SHP77 (cell line): ENCODE measurements at places on chromosomes 7 and 10.

- DNase-seq: no peak
Measured at GRCh38 chr10:24824124-24824523, 100.4 kb upstream of the ARHGAP21 start.

GRCh38 chr7:53542157-53542556 lies 506.7 kb downstream of the POM121L12 start:
- no peak for DNase-seq

DNA sequence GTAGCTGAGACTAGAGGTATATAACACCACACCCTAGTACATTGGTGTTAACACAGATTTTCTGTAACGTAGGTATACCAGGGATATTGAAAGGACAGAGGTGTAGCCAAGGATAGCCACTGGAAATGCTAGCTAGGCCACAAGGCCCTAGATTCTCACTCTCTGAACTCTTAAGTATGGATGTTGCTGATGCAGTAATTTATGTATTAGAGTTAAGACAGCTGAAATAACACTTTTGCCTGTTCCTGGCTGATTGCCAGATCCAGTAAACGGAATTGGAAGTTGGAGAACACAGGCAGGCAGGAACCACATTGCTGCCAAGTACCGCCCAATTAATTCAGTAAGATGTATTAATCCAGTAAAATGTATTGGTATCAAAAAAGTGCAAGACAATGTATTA lies 1.8 kb downstream of the CALU start:
- no peak for DNase-seq

DNA sequence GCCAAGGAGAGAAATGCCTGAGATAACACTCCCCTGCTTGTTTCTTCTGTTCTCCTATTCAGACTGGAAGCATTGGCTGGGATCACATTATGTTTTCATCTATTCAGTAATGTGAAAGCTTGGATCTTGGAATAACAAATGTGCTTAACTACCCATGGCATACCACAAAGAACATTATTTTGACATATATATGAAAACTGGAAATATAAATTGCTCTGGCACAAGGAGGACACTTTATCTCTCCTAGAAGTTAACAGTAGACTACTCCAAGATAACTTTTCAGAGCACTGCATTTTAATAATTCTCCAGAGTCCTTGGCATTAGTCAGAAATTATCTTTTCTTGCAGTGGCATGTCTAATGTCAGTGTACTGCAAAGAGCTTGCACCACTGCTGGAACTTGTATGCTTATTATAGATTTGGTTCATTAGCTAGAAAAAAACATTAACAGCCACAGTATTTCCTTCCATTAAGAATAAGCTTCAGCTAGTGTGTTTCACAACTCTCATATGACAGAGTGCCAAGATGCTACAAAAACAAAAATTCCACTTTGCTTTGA lies 169.3 kb upstream of the LRRN3 start:
- no peak for DNase-seq

GRCh38 chr7:108810756-108811385 lies 241.2 kb downstream of the DNAJB9 start:
- DNase-seq: no peak

GRCh38 chr10:53638006-53638405 lies 865.4 kb upstream of the MBL2 start:
- no peak for DNase-seq

DNA sequence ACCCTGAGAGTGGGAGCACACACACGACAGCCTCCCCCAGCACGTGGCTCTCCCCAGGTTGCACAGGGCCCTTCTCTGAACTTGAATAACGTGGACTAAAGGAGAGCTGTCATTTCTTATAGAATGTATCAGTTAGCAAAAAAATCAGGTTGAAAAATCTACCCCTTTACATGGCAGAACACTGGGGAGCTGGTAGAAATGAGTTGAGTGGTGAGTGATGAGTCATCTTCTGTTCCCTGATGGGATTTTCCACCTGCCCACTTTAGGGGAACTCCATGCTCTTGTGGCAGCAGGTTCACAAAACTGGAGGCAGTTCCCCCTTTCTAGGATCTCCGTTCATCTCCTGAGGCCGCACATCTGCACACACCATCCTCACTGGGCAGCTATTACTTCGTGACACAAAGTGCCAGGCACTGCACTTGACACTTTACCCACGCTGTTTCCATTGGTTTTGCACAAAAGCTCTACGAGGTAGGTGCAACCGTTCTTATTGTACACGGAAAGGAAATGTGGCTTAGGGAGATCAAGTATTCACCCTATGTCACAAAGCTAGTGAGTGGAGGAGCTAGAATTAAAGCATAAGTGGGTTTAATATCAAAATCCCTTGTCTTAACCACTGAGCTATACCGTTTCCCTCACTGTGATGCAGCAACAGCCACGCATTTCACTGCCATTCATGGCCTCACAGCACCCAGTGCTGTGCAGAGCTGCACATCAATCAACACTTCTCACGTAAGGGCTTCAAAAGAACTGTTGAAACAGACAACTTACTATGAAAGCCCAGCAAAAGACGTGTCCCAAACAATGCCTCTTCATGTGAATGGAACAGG lies 80.2 kb downstream of the RNF216 start:
- DNase-seq: no peak

DNA sequence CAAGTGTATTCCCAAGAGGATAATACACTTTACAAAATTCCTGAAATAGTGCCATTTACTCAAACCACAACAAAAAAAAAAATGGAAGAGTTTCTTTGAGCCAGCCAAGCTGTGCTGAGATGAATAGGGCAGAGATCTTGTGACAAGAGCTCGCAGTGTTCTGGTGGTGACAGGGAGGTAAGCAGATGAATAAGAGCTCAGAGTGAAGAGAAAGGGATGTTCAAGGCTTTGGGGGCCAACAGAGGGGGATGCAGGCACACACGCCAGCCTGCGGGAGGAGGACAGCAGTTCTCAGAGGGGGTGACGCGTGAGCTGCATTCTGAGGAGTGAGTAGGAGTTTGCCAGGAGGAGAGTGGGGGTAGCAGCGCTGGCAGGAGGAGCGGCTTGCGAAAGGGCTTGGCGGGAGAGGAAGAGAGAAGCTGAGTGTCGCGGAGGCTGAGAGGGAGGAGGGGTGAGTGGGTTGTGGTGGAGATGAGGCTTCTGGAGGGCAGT lies 194.4 kb upstream of the IMMP2L start:
- DNase-seq: no peak

- DNase-seq: no peak
Measured at GRCh38 chr7:121126801-121127534, 138.5 kb downstream of the CPED1 start.

GRCh38 chr7:101104799-101105198 lies 19.5 kb downstream of the TRIM56 start:
- no peak for DNase-seq

DNA sequence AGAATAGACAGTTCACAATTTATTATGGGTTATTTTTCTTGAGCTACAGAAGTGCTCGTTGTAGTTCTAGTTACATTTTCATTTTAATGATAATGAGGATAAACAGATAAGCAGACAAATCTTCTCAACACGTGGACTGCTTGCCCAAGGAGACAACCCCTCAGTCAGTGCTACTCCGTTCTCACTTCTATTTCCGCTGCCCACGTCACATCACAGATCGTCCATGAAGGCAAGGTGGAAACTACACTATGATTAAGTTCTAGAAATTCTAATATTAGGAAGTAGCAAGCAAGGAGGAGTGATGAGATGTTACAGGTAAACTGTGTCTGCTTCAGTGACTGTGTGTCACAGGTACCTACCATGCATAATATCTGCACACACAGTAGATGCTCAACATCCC lies 210.5 kb downstream of the CHCHD3 start:
- no peak for DNase-seq

DNA sequence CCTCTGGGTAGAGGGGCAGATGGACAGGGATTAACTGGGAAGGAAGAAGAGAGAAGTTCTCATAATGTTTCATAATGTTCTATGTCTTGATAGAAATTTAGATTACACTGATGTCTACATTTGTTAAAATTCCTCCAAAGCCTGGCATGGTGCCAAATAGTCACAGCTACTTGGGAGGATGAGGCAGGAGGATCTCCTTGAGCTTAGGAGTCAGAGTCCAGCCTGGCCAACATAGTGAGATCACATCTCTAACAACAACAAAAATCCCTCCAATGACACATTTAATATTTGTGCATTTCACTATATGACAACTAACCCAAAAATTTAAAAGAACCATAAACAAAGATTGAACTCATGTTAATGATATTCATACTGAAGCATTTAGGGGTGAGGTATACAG lies 33.0 kb upstream of the PPP1R3C start:
- DNase-seq: no peak

GRCh38 chr10:122075171-122075570 lies 86.2 kb downstream of the TACC2 start:
- no peak for DNase-seq

- no peak for DNase-seq
Measured at GRCh38 chr7:19111474-19112273, 5.8 kb downstream of the TWIST1 start.

- DNase-seq: no peak
Measured at GRCh38 chr7:94301024-94301586, 93.6 kb upstream of the COL1A2 start.

GRCh38 chr7:156577645-156578577 lies 62.7 kb upstream of the RNF32 start:
- no peak for DNase-seq

DNA sequence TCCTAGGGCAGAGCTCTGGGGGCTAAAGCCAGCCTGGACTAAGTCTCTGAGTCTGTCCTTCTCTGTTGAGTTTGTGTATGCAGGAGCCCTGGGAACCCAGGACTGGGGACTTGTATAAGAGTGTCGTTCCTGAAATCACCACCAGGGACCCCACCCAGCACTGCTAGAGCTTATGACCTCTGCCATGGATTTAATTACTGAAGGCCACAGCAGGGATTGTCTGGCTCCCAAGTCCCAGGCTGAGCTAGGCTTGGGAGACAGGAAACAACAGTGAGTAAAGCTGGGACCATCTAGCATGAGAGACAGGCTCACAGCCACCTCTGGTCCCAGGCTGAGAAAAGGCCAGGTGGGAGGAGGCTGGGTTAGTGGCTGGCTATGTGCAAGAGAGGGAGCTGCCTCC lies 1.4 kb upstream of the TSPAN15 start:
- peak; percentile 28 for DNase-seq

DNA sequence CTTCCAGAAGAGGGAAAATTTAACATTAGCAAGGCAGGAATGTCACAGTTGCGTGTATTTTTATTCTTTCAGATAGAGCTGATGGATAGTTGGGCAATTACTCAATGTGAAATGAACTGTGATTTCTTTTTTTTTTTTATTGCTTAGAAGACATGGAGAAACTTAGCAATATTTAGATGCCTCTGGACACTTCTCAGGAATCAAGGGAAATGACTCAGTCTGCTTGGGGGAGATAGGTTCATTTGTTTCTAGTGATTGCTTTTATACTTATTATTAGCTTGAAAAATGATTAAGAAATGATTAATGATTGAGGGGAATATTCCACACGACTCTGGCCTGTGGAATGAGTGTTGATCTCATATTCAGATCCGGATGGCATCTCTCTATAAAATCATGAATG lies 33.1 kb upstream of the TBX20 start:
- DNase-seq: no peak

GRCh38 chr7:2833083-2833910 lies 10.8 kb downstream of the GNA12 start:
- DNase-seq: no peak

GRCh38 chr7:153657182-153657800 lies 394.9 kb upstream of the DPP6 start:
- DNase-seq: no peak

GRCh38 chr7:5360451-5360850 lies 63.2 kb downstream of the TNRC18 start:
- no peak for DNase-seq

DNA sequence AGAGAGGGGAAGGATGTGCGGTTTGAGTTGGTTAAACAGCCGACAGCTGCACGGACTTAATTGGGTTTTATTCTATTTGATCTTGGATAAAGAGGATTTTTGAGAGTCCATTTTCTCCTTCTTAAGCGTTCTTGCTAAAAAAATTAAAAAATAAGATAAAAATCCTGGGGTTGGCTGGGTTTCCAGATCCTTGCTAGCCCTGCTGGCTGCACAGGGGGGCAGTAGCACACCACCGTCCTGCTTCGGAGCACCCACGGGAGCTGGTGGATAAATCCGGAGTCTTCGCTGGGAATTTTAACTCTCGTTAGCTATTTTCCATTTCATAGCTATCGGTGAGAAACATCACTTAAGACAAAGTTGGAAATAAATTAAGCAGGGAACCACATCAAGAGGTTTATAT lies 792.0 kb downstream of the TYW1 start:
- DNase-seq: no peak

DNA sequence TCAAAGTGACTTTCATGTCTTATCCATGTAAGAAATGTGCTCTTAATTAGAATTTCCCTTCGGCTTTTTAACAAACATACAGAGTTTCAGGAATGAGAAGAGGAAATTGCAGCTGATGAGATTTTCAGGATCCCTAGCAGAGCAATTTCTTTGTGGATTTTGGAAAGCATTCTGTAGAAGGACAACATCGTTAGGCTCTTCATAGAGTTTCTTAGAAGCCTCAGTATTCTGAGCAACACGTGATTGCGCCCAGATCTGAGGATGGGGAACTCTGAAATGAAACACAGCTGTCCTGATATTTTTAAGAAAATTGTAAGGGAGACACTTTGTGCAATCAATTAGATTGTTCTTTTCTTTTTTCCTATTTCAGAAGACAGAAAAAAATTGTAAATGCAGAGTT lies 85.8 kb downstream of the LHFPL3 start:
- no peak for DNase-seq

GRCh38 chr7:34825221-34825620 lies 167.2 kb downstream of the NPSR1 start:
- DNase-seq: no peak

DNA sequence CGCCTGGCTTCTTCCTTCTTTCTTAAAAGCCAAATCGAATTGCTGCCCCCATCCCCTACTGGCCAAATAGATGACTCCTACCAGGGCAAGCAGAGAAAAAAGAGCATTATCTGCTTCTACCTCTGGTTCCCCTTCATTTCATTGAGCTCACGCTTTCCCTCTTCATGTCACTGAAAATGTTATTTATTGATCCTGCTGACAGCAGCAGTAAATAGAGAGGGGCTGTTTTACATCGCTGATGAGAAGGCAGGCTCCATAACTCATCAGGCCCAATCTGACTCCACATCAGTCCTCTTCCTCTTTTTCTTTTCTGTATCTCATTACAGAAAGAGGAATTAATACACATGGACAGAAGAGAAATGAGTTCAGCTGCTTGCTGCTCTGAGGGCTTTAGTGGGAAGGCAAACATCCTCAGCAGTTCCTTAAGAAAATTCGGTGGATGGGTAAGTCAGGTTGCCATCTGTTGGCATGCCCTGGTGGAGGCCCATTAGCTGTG lies 904.1 kb downstream of the KCNMA1 start:
- no peak for DNase-seq
